ENCODE measurements at places on chromosomes 6 and 20. TPM values are rescaled to one million over a fixed set of nuclear protein-coding genes. Genes with fewer than 3 reads are reported as not detected.
A peak's percentile ranks its signal among the peaks of the same experiment; 100 is the strongest.

PTCHD4 gene
- not detected for total RNA-seq

SMIM8 gene
- total RNA-seq, result 10.9 TPM

ULBP2 gene
- 0.50 TPM for total RNA-seq

ANKRD66 gene
- total RNA-seq, result not detected

DNA sequence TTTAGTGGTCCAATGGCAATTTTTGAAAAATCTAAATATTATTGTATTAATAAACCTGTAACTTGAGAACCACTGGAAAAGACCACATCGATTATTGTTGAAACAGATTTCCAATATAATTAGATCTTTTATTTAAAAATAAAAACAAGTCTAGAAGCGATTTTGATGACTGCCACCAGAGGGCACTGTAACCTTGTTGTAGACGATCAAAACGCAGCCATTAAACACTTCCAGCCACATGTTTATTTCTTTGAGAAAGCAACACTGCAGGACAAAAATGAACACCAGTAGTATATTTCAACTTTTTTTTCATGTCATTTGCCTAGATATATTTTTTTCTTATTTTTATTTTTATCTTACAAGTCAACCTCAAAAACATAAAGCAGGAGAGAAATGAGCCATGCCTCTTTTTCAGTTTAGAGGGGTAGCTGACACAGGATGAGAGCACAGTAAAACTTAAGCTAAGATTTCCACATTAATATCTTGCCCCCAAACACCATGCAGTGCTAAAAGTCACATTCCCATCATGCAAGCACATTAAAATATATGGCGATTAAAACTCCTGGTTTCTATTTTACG, 115.4 kb downstream of the OPRM1 start:
- no peak overlapping the region for H3K27ac ChIP-seq
- H3K4me3 ChIP-seq, result no peak overlapping the region
- peaks cover 3% of the 10 kb centered on the region for H3K27me3 ChIP-seq

GRCh38 chr6:26613201-26613600, 16.4 kb downstream of the ABT1 start:
- H3K36me3 ChIP-seq, result no peaks in the 10 kb centered on the region
- H3K27me3 ChIP-seq, result peaks cover 34% of the 10 kb centered on the region
- H3K4me3 ChIP-seq, result peak overlapping the region; percentile 19
- peaks cover 9% of the 10 kb centered on the region for H3K4me1 ChIP-seq

- peaks cover 30% of the 10 kb centered on the region for H3K4me1 ChIP-seq
- H3K27ac ChIP-seq, result peak overlapping the region; percentile 34
- DNase-seq, result no peak
- no peak overlapping the region for H3K4me3 ChIP-seq
- peaks cover 48% of the 10 kb centered on the region for H3K36me3 ChIP-seq
- H3K27me3 ChIP-seq, result no peaks in the 10 kb centered on the region
Measured at GRCh38 chr6:90039911-90040310, 145.6 kb downstream of the GJA10 start.

DNA sequence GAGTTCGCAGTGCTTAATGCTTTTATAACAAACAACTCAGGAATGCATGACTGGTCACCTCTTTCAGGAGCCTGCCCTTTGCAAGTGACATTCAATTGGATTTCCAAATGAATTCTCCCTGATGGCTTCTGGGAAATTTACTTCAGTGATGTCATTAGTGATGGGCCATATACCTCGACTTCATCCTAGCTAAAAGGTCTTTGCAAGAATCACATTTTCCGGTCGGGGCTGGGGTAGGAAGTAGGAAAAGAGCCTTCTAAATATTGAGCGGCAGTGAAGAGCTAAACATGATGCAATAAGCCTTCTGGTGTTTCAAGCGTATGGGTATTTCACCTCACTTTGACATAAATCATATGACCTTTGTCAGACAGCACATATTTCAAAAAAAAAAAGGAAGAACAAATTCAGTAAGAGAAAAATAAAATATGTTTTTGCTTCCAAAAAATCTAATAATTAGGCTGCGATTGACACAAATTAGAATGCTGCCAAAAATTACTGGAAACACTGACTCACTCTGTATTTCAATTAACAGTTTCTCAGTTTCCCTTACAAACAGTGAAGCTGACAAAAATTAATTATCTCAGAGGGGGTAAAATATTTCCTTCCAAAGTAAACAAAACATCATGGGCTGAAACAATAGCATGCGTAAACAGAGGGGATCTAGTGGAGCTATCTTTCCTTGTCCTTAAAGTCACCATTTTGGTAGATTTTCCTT, 39.8 kb downstream of the ADTRP start:
- no peak overlapping the region for H3K27ac ChIP-seq
- peaks cover 3% of the 10 kb centered on the region for H3K4me1 ChIP-seq
- peaks cover 2% of the 10 kb centered on the region for H3K27me3 ChIP-seq
- no peaks in the 10 kb centered on the region for H3K36me3 ChIP-seq
- H3K4me3 ChIP-seq, result no peak overlapping the region

GRCh38 chr20:50245498-50246366, 55.1 kb downstream of the CEBPB start:
- H3K27ac ChIP-seq, result no peak overlapping the region
- H3K27me3 ChIP-seq, result peaks cover 2% of the 10 kb centered on the region
- DNase-seq, result no peak

GRCh38 chr20:58840816-58841538, 9.7 kb downstream of the GNAS-AS1 start:
- peaks cover 1% of the 10 kb centered on the region for H3K36me3 ChIP-seq
- no peak overlapping the region for H3K27ac ChIP-seq
- no peak for DNase-seq
- H3K4me1 ChIP-seq, result peaks cover 20% of the 10 kb centered on the region
- no peak overlapping the region for H3K4me3 ChIP-seq

GRCh38 chr20:37397076-37397953, 51.4 kb downstream of the SRC start:
- no peaks in the 10 kb centered on the region for H3K27me3 ChIP-seq
- no peak overlapping the region for H3K4me3 ChIP-seq
- no peaks in the 10 kb centered on the region for H3K4me1 ChIP-seq
- no peaks in the 10 kb centered on the region for H3K36me3 ChIP-seq

DNA sequence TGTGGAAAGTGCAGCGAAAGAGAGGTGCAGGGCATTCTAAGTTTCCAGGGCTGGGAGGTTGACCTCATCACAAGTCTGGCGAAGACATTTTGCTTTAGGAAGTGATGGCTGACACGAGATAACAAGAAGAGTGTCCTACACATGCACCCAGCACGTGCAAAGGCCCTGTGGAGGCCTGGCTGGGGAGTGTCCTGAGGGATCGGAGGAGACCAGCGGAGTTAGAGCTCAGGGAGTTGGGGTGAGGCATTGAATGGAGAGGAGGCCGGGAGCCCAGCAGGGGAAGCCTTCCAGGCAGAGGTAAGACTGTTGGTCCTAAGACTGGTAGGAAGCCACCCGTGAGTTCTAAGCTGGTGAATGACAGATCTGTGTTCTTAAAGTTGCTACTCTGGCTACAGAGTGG, 58.4 kb downstream of the PPP1R14C start:
- H3K4me1 ChIP-seq, result no peaks in the 10 kb centered on the region
- no peaks in the 10 kb centered on the region for H3K36me3 ChIP-seq
- no peak overlapping the region for H3K27ac ChIP-seq
- peaks cover 4% of the 10 kb centered on the region for H3K27me3 ChIP-seq
- no peak for DNase-seq
- H3K4me3 ChIP-seq, result no peak overlapping the region

- H3K27ac ChIP-seq, result no peak overlapping the region
- DNase-seq, result no peak
- H3K27me3 ChIP-seq, result no peaks in the 10 kb centered on the region
- no peaks in the 10 kb centered on the region for H3K4me1 ChIP-seq
Measured at GRCh38 chr20:9349249-9349648, 165.1 kb upstream of the LAMP5 start.

DNA sequence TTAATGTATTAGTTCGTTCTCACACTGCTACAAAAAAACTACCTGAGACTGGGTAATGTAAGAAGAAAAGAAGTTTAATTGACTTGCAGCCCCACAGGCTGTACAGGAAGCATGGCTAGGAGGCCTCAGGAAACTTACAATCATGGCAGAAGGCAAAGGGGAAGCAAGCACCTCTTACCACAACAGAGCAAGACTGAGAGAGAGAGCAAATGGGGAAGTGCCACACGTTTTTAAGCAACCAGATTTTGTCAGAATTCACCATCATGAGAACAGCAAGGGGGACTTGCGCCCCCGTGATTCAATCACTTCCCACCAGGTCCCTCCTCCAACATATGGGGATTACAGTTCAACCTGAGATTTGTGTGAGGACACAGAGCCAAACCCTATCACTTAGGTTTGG, 70.8 kb upstream of the SRSF6 start:
- no peaks in the 10 kb centered on the region for H3K36me3 ChIP-seq
- no peak overlapping the region for H3K4me3 ChIP-seq
- no peaks in the 10 kb centered on the region for H3K4me1 ChIP-seq
- DNase-seq, result no peak
- no peak overlapping the region for H3K27ac ChIP-seq
- peaks cover 3% of the 10 kb centered on the region for H3K27me3 ChIP-seq

DNA sequence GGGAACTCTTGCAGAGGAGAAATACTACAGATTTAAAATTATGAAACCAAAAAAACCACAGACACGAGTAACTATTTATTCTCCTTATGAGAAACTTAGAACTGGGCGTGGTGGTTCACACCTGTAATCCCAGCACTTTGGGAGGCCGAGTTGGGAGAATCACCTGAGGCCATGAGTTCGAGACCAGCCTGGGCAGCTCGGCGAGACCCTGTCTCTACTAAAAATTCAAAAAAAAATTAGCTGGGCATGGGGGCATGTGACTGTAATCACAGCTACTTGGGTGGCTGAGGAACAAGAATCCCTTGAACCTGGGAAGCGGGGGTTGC, 36.8 kb downstream of the SSR1 start:
- no peaks in the 10 kb centered on the region for H3K27me3 ChIP-seq
- no peak overlapping the region for H3K4me3 ChIP-seq
- no peak for DNase-seq
- no peaks in the 10 kb centered on the region for H3K36me3 ChIP-seq
- peaks cover 4% of the 10 kb centered on the region for H3K4me1 ChIP-seq

- peak overlapping the region; percentile 18 for H3K4me3 ChIP-seq
- no peak overlapping the region for H3K27ac ChIP-seq
- DNase-seq, result no peak
- peaks cover 67% of the 10 kb centered on the region for H3K27me3 ChIP-seq
Measured at GRCh38 chr6:41469156-41470028, 76.8 kb upstream of the FOXP4 start.

DNA sequence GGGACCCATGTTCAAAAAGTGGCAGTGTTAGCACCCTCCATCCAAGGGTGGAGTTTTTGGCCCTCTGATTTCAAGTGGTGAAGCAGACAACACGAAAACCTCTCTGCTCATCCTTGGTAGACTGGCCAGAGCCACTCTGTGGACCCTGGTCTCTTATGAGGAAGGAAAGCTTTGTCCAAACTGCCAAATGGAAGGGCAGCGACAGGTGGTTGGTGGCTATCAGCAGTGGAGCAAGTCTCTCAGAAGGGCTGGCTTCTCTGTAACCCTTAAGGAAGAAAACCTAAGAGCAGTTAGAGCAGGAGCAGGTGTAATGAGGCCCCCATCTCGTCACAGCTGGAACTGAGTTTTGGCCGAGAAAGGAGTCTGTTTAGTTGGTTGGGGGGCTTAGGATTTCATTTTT, 155.8 kb downstream of the SLC16A10 start:
- H3K36me3 ChIP-seq, result no peaks in the 10 kb centered on the region
- peaks cover 3% of the 10 kb centered on the region for H3K27me3 ChIP-seq
- H3K4me1 ChIP-seq, result no peaks in the 10 kb centered on the region
- no peak overlapping the region for H3K27ac ChIP-seq
- no peak overlapping the region for H3K4me3 ChIP-seq
- no peak for DNase-seq

DNA sequence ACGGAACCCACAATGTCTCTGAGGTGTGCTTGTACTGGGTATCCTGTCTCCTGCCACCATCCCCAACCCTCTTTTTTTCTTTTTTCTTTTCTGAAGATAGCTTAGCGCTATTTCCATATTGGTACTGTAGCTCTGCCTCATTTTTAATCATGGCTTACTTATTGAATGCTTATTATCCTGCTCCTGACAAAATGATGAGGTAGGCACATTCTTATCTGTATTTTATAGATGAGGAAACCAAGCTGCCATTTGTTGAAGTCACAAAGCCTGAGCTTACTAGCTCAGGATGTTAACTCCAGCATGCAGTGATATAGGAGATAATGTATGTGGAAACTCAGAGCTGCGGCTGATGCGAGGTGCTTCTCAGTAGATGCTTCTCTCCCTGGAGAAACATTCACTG, 61.4 kb upstream of the GPR6 start:
- DNase-seq, result no peak
- no peaks in the 10 kb centered on the region for H3K36me3 ChIP-seq
- no peak overlapping the region for H3K27ac ChIP-seq
- H3K27me3 ChIP-seq, result no peaks in the 10 kb centered on the region
- no peak overlapping the region for H3K4me3 ChIP-seq

DNA sequence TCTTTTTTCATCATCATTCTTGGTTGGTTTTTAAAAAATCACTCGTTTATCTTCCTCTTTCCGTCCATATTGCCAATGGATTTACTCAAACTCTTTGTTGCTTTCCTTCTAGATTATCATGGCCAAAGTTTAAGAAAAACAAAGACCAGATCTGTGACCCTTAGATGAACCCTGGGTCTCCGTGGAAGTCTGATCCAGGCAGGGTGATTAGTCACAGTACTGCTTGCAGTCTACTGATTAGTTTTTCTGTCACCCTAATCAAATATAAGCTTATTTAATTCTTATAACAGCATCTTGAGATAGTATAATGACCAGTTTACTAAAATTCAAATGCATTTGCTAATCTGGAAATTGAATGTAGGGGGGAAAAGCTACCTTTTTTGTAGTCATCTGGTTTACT, 6.0 kb upstream of the SMIM28 start:
- H3K27me3 ChIP-seq, result peaks cover 19% of the 10 kb centered on the region
- no peaks in the 10 kb centered on the region for H3K4me1 ChIP-seq
- DNase-seq, result no peak
- H3K36me3 ChIP-seq, result no peaks in the 10 kb centered on the region
- H3K4me3 ChIP-seq, result no peak overlapping the region

Data from activated CD4-positive, alpha-beta T cell treated with anti-CD3 and anti-CD28 coated beads, Interleukin-2, amount 10 ng/mL, durations not matched to agents 7 days and 5 days (primary cell).